ENCODE measurements at places on chromosomes 7 and 10.

DNA sequence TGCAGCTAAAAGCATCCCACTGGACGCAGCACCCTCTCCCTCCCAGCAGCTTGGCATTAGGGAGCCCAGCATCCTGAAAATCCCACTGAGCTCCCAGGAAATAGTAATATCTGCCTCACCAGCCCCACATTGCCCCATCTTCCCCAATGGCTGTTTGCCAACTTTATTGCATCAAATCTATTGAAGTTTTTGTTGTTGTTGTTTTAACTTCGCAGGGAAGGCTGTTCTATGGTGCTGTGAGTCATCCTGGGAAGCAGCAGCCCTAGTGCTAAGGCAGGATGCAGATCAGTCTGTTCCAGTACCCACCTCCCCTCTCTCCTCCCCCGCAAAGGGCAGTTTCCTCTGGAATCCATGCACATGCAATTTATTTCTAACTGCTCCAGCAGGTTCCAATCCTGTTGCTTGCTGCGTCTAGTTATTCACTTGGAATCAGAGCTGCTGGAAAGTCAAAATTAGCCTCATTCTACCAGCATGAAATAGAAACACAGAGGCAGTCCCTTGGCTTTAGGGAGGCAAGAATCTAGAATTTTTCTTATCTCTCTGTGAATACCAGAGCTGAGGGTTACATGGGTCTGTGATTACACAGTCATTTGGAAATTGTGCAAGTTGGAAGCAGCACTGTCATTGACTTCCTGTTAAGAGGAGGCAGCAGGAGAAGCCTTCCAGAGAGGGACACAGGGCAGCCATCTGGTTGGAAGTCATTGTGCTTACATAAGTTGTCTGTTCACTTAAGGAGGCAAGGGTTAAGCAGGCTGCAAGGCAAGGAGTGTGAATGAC lies 115.9 kb upstream of the CACUL1 start:
- DNase-seq, result no peak

DNA sequence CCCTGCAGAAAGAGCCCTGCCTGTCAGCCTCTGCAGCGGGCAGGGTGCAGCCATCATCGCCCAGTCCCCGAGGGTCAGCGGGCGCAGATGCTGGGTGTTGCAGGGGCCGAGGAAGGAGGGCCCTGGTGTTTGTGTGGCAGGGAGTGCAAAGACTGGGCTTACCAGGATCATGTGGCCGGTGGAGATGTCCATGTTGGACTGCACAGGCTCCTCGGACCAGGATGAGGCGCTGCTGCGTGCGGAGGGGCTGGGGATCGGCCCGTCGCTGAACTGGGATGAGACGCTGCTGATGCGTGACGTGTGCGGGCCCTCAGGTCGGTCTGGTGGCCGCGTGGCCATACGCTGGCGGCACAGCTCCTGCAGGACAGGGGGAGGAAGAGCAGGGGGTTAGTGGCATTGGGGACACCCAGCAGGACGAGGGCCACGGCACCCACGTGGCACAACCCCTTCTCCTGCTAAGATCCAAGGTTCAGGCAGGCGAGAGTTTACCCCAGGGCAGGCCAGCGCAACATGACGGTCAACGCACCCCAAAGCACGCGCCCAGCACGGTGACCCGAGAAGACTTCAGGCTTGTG lies 319.5 kb downstream of the DNAJB6 start:
- DNase-seq, result no peak

DNA sequence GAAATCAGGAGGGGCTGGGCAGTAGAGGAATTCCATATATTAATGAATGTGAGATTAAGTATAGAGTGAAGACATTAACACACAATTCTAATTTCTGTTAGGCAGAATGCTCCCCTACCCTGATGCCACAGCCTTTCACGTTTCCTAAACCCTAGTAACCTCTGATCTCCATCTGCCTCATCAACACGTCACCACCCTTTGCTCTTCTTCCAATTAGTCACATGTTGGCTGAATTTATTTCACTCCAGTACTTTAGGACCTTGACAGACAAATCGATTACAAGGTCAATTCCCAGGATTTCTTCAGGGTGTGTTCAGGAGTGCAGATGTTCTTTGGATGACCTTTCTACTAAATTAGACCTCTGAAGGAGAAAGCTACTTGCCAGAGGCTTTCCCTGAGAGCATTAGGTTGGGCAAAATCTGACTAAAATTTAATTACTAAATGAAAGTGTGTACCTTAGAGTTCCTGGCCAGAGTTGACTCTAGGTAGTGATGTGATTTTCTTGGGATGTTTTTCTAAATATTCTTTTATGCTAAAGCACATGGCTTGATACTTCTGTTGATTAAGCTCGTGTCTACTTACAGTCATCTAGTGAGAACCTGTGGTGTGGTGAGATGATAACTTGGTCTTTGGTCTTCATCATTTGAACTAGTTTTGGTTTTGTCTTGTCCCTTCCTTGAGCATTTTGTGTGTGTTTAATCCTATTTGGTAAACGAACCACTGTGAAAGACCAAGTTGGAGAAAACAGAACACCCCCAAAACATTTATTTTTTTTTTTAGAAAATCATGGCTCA lies 12.7 kb downstream of the AGR2 start:
- no peak for DNase-seq

DNA sequence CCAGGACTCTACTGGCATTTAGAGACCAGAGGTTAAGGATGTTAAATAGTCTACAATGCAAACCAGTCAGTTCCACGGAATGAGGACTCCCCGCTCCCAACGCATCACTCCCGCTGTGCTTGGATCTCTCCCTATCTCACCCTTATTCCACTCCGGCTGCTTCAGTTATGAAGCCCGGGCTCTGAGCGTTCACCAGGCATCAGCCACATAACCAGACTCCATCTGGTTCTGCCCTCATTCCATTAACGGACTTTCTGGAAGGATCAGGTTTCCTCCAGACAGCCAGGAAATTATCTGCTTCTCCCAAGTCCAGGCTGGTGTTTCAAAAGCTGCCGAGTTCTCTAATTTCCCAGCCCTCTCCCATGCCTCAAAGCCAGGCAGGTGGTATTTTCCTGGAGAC lies 499.3 kb downstream of the GLRX3 start:
- no peak for DNase-seq

DNA sequence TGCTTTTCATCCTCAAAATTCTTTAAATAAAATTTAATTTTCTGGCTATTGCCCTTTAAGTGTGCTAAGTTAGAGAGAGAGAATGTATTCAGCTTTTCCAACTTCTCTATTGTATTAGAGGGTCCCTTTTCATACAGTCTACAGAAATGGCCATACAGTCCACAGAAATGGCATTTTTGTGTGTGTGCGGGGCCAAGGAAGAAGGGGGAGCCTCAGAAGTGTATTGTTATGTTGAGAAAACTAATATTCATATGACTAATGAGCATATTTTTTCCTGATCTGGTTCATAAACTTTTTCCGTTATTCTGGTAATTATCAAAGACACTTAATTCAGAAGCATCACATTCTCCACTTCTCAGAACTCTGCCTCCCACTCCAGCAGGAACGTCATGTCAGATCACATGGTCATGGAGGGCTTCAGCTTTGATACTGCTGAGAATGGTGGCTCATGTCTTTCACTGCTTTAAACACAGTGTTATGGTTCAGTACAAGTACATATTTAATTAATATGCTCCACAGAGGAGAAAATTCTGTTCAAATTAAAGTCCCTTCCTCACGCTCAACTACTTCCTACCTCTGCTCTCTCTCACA lies 37.1 kb downstream of the ELMO1 start:
- no peak for DNase-seq

DNA sequence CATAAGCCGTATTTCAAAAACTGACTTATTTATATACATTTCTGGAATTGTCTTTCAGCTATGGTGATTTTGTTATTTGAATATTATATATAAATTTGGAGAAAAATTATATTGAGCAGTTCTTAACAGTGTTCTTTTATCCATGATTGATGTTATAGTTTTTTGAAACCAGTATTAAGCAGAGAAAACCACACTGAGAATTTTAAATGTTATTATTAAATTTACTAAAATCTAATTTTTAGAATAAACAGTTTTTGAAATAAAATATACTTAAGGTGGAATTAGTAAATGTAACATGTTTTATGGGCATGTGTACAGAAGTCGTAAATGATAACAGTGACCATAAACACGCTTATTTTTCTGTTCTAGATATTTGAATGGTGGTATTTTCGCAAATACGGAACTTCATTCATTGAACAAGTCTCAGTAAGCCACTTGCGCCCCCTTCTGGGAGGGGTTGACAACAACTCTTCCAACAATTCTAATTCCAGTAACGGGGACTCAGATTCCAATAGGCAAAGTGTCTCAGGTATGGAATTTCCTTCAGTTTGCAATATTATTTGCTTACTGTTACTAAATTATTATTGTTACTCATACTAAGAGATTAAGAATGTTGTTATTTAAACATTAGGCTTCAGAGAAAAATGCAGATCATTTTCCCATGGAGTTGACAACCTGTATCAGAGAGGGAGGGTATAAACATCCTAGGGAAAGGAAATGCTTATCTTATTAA lies 166.1 kb downstream of the ST7 start:
- peak; percentile 33 for DNase-seq

DNA sequence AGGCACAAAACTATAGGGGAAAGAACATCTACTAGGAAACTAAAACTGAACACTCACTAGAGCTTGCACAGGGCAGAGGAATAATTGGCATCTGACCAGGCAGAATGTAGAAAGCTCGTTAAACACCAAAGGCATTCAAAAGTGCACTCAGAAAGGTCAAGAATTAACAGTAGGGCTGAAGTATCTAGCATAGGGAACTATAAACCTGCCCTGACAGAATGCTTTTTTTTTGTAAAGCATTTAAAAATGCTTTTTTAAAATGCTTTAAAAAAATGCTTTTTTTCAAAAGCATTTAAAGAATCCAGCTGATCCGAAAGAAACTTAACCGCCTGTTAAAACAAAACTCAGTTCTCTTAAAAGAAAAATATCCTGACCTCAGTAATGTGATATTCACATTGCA lies 74.6 kb upstream of the EGFR start:
- DNase-seq, result no peak

DNA sequence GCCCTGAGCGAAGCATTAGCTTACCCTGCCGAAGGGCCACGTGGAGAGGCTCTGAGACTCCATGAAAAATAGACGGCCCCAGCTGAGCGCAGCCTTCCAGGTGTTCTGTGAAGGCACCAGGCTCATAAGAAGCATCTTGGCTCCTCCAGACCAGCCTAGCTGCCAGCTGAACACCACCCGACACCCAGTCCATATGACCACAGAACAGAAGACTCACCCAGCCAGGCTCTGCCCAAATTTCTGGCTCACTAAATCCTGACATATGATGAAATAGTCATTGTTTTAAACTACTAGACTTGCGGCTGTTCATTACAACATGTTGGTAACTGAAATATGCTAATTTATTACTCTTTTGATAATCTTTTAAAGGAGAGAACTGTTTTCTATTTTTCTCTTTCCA lies 99.5 kb upstream of the ABI1 start:
- no peak for DNase-seq

GRCh38 chr7:134694299-134694698 lies 47.6 kb downstream of the BPGM start:
- DNase-seq, result no peak

- peak; percentile 80 for DNase-seq
These were observed 21.2 kb downstream of the ZMIZ2 start for GRCh38 chr7:44769776-44770294.

GRCh38 chr7:7693881-7694280 lies 24.5 kb downstream of the RPA3 start:
- DNase-seq, result no peak

Measured in GM12878 (cell line).